ENCODE measurements at places on chromosomes 16 and 17.

DNA sequence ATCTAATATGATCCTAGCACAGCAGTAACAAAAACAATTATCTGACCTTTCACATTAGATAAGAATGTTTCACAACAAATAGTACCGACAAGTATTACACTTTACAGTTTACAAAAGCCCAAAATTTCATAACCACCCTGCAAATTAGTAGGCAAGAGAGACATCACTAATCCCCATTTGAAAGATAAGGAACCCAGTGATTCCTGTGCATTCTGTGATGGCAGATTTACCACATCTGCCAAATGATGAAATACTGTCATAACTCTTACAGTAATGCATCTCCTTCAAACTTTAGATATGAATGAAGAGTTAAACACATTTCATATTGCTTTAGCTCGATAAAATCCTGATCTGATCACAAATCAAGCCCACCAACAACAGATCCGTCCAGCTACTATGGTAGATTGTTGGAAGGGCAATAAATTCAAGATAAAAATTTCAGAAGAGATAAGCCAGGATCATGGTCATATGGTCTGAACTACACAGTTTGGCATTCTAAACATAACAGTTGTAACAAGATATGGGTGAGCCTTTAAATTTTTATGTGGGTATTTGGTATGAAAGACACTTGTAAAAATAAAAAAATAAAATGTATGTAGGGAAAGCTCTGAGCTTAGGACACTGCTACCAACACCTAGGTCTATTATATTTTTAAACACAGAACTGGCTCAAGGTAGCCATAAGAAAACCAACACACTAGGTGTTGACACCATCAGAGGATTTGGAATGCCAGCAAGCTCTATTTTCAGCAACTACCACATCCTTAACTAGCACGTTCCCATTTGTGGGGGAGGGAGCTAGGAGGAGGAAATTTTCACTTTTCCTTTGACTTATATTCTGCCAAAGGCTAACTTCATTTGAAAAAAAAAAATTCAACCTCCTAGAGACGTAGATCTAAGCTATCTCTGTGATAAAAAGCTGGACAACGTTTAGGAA lies 9.3 kb downstream of the YWHAE start:
- H3K27ac ChIP-seq, result peak overlapping the region; percentile 1
- no peaks in the 10 kb centered on the region for H3K36me3 ChIP-seq
- peaks cover 50% of the 10 kb centered on the region for H3K4me1 ChIP-seq
- DNase-seq, result no peak

DNA sequence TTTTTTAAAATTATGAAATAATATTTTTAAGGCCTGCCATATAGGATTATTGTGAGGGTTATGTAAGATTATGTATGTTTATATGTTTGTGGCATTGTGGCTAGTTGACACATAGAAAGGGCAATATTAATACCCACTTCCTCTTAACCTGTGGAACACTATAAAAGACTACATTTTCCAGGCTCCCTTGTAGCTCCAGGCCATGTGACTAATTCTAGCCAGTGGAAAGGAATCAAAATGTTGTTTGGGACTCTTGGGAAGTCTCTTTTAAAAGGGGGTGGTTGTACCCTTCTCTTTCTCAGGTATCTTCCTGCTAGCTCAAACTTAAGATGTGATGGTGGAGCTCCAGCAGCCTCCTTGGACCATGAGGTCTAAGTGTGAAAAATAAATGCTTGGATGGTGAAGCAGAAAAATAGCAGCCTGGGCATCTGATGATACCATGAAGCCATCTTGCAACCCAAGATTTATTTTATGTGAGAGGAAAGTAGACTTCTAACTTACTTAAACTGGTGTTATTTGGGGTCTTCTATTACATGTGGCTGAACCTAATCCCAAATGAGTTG lies 39.2 kb downstream of the TEKT5 start:
- no peak for DNase-seq
- H3K36me3 ChIP-seq, result no peaks in the 10 kb centered on the region
- H3K4me3 ChIP-seq, result no peak overlapping the region
- H3K27me3 ChIP-seq, result no peaks in the 10 kb centered on the region
- no peaks in the 10 kb centered on the region for H3K4me1 ChIP-seq

- H3K36me3 ChIP-seq, result no peaks in the 10 kb centered on the region
- H3K4me1 ChIP-seq, result no peaks in the 10 kb centered on the region
- H3K4me3 ChIP-seq, result no peak overlapping the region
Observed at GRCh38 chr16:85082173-85083050, 29.9 kb downstream of the CIBAR2 start.

GRCh38 chr17:680529-680928 lies 34.1 kb downstream of the VPS53 start:
- H3K27ac ChIP-seq, result no peak overlapping the region
- no peaks in the 10 kb centered on the region for H3K27me3 ChIP-seq
- no peaks in the 10 kb centered on the region for H3K36me3 ChIP-seq
- no peak overlapping the region for H3K4me3 ChIP-seq

DNA sequence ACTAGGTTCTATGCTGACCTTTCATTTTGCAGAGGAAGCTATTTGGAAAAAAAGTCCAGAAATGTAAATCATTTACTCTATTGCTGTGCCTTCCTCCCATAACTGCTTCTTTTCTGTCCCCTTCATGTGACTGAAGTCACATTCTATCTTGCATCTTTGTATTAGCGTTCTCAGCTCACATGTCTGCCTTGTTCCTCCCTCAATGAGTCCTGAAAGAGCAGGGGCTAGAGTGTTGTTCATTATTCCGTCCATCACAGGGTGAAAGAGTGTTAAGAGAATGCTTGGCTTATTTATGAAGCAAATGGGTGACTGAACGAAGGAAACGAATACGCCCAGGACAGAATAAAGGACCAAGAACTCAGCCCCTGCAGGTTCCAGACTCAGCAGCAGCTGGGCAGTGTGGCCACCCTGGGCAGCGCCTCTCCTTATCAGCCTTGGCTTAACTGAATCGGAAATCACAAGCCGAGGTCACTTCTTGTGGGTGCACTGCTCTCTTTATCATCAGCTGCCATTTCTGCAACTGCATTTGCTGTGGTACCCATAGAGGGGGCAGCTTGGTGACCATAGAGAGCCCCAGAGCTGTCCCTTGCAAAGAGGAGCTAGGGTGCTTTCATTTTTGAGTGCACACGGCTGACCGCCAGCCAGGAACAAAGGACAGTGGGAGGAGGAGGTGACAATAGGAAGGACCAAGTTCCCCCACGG lies 1.8 kb upstream of the PIK3R6 start:
- H3K27me3 ChIP-seq, result no peaks in the 10 kb centered on the region
- H3K4me3 ChIP-seq, result no peak overlapping the region
- no peaks in the 10 kb centered on the region for H3K36me3 ChIP-seq
- H3K27ac ChIP-seq, result no peak overlapping the region

- no peak overlapping the region for H3K27ac ChIP-seq
- DNase-seq, result no peak
- H3K4me1 ChIP-seq, result no peaks in the 10 kb centered on the region
- no peak overlapping the region for H3K4me3 ChIP-seq
- H3K36me3 ChIP-seq, result no peaks in the 10 kb centered on the region
Observed at GRCh38 chr16:64543441-64543840, 578.4 kb downstream of the CDH11 start.

- H3K27ac ChIP-seq, result no peak overlapping the region
- H3K4me3 ChIP-seq, result no peak overlapping the region
- no peak for DNase-seq
- no peaks in the 10 kb centered on the region for H3K36me3 ChIP-seq
- H3K27me3 ChIP-seq, result no peaks in the 10 kb centered on the region
- no peaks in the 10 kb centered on the region for H3K4me1 ChIP-seq
Observed at GRCh38 chr17:60426596-60426995, 4.3 kb downstream of the CHCT1 start.

DNA sequence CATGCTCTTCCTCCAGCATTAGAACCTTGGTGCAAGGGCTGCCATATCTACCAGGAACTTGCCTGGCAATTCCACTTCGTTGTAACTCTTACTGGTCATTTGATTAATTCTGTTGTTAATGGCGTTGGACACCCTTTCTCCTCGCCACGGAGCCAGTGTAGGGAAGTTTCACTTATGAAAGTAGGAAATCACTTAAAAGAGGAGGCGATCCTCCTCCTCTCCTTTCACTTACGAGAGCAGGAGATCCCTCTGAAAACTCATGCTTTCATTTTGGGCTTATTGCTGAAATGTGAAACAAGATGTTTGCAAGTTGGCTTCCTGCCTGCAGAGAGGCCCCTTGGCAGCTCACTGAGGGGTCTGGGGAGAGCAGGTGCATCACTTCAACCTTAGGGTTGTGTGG lies 226.0 kb downstream of the SNX29 start:
- no peaks in the 10 kb centered on the region for H3K27me3 ChIP-seq
- no peak for DNase-seq
- H3K36me3 ChIP-seq, result no peaks in the 10 kb centered on the region
- no peak overlapping the region for H3K4me3 ChIP-seq

- H3K4me1 ChIP-seq, result no peaks in the 10 kb centered on the region
- H3K27me3 ChIP-seq, result no peaks in the 10 kb centered on the region
- H3K4me3 ChIP-seq, result no peak overlapping the region
- H3K36me3 ChIP-seq, result peaks cover 4% of the 10 kb centered on the region
- H3K27ac ChIP-seq, result no peak overlapping the region
- no peak for DNase-seq
Observed at GRCh38 chr17:78855561-78856165, 15.0 kb upstream of the USP36 start.

DNA sequence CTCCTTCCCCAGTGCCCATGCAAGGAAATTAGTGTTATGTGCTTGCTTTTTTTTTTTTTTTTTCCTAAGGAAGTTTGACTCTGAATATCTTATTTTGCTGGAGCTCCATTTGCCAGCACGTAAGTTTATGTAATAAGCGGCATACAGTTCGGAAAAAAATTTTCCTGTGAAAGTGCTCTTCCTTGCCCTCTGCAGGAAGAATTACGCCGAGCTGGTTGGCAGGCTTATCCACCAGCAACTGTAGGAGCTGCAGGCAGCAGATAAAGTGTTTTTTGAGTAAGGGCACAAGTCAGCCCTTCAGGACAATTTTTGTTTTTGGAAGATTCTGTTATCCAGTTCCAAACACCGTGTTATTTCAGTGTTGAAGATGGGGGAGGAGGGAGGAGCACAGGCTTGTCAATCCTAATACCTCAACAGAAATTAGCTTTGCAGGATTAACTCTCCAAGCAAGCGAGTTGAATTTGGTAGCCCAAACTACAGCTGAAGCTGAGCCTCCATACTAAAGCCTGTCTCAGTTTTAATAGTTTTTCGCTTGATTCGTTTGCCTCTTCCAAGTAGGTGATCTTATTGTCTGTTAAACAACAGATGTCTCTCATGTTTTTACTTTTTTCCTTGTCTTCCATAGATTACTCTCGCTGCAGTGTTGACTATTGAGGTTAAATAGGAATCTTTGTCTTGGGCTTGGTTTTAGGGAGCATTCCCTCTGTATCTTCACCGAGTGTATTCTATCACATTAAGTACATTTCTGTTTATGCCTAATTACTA lies 1.1 kb downstream of the SPECC1 start:
- H3K36me3 ChIP-seq, result no peaks in the 10 kb centered on the region
- DNase-seq, result peak; percentile 23
- H3K4me3 ChIP-seq, result peak overlapping the region; percentile 60
- H3K27ac ChIP-seq, result no peak overlapping the region

- no peak overlapping the region for H3K4me3 ChIP-seq
- no peak for DNase-seq
- H3K4me1 ChIP-seq, result peaks cover 7% of the 10 kb centered on the region
- H3K27me3 ChIP-seq, result no peaks in the 10 kb centered on the region
- H3K36me3 ChIP-seq, result no peaks in the 10 kb centered on the region
Observed at GRCh38 chr17:59899099-59899498, 6.2 kb downstream of the RPS6KB1 start.

GRCh38 chr16:20799599-20799998 lies 6.7 kb downstream of the ERI2 start:
- H3K27me3 ChIP-seq, result no peaks in the 10 kb centered on the region
- H3K27ac ChIP-seq, result no peak overlapping the region
- H3K4me3 ChIP-seq, result no peak overlapping the region
- no peaks in the 10 kb centered on the region for H3K36me3 ChIP-seq

GRCh38 chr17:69678206-69678605 lies 263.7 kb downstream of the MAP2K6 start:
- H3K27ac ChIP-seq, result no peak overlapping the region
- H3K4me1 ChIP-seq, result no peaks in the 10 kb centered on the region
- no peak for DNase-seq

GRCh38 chr16:7303052-7303610 lies 29.5 kb upstream of the RBFOX1 start:
- no peaks in the 10 kb centered on the region for H3K4me1 ChIP-seq
- H3K27ac ChIP-seq, result no peak overlapping the region
- DNase-seq, result peak; percentile 42
- no peaks in the 10 kb centered on the region for H3K27me3 ChIP-seq
- no peaks in the 10 kb centered on the region for H3K36me3 ChIP-seq
- H3K4me3 ChIP-seq, result no peak overlapping the region

DNA sequence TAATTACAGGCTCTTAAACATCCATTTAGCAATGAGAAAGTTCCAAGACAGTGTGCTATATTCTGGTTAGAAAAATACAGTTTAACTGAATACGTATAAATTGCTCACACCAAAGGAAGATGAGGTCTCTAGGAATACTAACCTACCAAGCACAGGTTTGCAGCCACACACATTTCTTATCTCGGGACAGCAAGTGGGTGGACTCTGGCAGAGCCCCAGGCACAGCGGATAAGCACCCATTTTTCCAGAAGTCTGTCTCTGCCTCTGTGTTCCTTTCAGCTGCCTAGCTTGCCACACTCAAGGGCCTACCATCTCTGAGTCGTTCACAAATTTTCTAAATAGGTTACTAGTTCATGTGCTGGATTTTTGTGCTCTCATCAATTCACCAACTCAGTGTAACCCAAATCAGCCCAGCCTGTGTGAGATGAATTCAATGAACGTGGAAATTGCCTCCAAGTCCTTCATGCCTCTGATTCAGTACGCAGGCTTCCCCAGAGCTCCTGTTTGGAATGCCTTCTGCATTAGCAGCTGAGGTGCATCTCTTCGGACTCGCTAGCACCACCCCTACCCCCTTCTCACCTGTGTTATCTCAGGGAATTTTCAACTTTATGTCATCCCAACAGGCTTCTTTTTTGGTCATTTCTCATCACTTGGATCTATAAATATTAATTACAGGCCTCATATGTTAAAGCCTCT lies 581.0 kb upstream of the CDH11 start:
- no peaks in the 10 kb centered on the region for H3K4me1 ChIP-seq
- H3K27ac ChIP-seq, result no peak overlapping the region
- H3K4me3 ChIP-seq, result no peak overlapping the region
- no peaks in the 10 kb centered on the region for H3K27me3 ChIP-seq

DNA sequence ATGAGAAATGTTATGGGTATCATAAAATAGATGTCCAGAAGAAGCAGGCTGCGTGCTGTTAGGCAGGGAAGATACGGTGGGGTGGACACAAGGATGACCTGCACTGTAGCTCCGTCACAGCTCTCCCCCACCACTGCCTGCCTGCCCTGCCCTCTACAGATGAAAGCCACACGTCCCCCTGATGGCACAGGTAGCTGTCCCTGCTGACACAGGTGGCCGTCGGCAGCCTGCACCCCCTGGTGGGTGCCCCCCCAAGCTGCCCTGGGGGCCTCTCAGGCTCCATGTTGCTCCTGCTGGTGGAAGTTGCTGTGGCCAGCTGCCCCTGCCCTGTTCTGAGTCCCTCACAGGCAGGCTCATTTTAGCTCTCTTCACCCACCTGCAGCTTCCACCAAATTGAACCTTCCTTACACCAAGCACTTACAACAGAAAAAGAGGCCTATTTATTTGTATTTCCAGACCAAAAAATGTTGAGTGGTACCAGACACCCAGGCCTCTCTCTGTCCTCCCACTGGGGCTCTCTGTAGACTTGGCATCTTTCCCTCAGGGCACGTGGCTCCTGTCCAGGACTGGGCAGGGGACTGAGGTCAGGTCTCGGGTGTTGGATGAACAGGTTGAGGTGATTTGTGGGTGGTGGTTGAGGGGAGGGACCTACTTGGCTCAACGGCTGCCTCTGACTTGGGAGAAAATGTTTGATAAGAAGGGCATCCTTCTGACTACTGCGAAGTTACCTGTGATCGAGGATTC lies 50.1 kb upstream of the CACNG5 start:
- DNase-seq, result no peak
- H3K4me3 ChIP-seq, result no peak overlapping the region
- H3K27ac ChIP-seq, result no peak overlapping the region
- no peaks in the 10 kb centered on the region for H3K36me3 ChIP-seq
- H3K27me3 ChIP-seq, result no peaks in the 10 kb centered on the region
- no peaks in the 10 kb centered on the region for H3K4me1 ChIP-seq

Data from pancreas (tissue), 10 donors.